HepG2 (cell line): ENCODE measurements at places on chromosomes 7 and 10. TPM values are rescaled to one million over a fixed set of nuclear protein-coding genes. Genes with fewer than 3 reads are reported as not detected.

- H3K27me3 ChIP-seq: no peaks in the 10 kb centered on the region; the same call in 1 of the 2 replicates
- no peak for DNase-seq
- no peaks in the 10 kb centered on the region for H3K4me1 ChIP-seq
- no peaks in the 10 kb centered on the region for H3K36me3 ChIP-seq
- H3K27ac ChIP-seq: no peak overlapping the region
Observed at GRCh38 chr7:45223728-45224630, 66.4 kb downstream of the RAMP3 start.

RBM20 gene
- 0.02 TPM in 1 of 2 replicates, not detected in the other for total RNA-seq

HGF gene
- total RNA-seq: not detected in 2 replicates

SRRM3 gene
- 0.11 and 0.13 TPM in 2 replicates for total RNA-seq

GRCh38 chr7:115128154-115128553 lies 206.3 kb downstream of the MDFIC start:
- H3K4me1 ChIP-seq: peaks cover 7% of the 10 kb centered on the region; the same call in 1 of the 2 replicates
- no peaks in the 10 kb centered on the region for H3K36me3 ChIP-seq
- H3K4me3 ChIP-seq: no peak overlapping the region
- DNase-seq: no peak

DNA sequence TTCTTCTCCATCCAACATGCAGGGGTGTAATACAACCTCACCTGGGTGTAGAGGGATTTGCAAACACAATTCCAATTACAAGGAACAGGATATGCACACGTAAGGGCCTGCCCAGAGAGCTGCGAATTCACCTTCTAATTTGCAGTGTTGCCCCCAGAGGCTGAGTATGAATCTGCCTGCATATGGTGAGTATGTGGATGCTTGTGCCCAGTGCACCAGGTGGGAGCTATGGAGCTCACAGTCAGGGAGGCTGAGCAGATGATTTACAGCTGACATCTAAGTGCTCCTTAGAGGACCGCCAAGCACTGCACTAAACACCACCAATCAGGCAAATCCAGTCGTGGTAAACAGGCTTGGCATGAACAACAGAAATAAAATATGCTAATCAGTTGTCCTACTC lies 132.0 kb downstream of the RELN start:
- no peaks in the 10 kb centered on the region for H3K27me3 ChIP-seq
- no peak overlapping the region for H3K27ac ChIP-seq
- no peaks in the 10 kb centered on the region for H3K4me1 ChIP-seq
- 0 out of 3 replicates have a peak, but pooled peaks cover 4% of the 10 kb centered on the region for H3K36me3 ChIP-seq
- H3K4me3 ChIP-seq: no peak overlapping the region
- DNase-seq: no peak

DNA sequence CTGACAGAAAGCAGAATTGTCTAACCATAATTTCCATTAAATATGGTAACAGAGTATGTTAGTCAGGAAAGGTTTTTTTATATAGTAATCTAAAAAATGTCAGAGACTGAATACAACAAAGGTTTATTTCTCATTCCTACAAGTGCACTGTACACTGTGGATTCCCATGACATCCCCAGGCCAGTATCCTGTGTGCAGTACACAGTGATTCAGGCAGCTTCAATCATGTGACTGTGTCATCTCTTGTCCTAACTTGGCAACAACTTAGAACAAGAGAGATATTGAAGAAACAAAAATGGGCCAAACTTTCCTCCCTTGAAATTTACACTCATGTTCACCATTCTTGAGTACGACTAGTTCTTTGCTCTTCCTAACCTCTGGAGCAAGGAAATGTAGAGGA lies 189.8 kb upstream of the SEMA3A start:
- H3K4me1 ChIP-seq: no peaks in the 10 kb centered on the region
- H3K36me3 ChIP-seq: no peaks in the 10 kb centered on the region
- no peak overlapping the region for H3K27ac ChIP-seq
- H3K4me3 ChIP-seq: no peak overlapping the region
- H3K27me3 ChIP-seq: no peaks in the 10 kb centered on the region

ANKRD30A gene
- total RNA-seq: not detected in 2 replicates

- no peak overlapping the region for H3K27ac ChIP-seq
- no peaks in the 10 kb centered on the region for H3K27me3 ChIP-seq
- no peak overlapping the region for H3K4me3 ChIP-seq
- no peak for DNase-seq
Observed at GRCh38 chr10:17286562-17287550, 58.8 kb downstream of the VIM start.

DNA sequence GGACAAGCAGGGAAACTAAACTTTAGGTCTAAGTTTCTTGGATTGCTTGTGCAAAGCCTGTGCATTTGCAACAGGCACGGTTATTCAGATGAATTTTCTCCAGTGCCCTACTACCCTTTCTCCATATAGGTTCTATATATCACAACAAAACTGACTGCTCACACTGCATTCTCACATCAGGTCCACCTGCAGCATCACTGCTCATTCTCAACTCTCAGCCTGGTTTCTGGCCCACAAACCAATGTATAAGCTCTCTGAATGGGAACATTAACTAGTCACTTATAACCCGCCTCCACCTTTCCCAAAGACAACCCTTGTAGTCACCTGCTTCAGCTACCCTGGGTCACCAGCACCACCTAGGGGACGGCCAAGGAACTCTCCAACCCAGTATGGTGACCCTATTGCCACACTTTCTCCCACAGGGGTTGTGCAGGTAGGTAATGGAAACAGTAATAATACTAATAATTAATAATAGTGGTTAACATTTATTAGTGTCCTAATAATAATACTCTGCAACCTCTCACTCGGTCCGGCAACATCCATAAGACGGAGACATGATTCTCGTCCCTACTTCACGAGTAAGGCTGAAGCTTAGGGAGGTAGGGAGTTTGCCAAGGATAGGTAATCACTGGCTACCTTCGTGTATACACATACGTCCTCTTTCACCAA lies 97.3 kb downstream of the CLEC2L start:
- peaks cover 66% of the 10 kb centered on the region for H3K36me3 ChIP-seq
- no peaks in the 10 kb centered on the region for H3K27me3 ChIP-seq
- H3K4me1 ChIP-seq: no peaks in the 10 kb centered on the region
- no peak overlapping the region for H3K4me3 ChIP-seq
- H3K27ac ChIP-seq: no peak overlapping the region

C7orf57 gene
- total RNA-seq: not detected in 2 replicates

GBX1 gene
- not detected in 2 replicates for total RNA-seq

GRCh38 chr7:158316466-158317031 lies 271.1 kb downstream of the PTPRN2 start:
- H3K36me3 ChIP-seq: no peaks in the 10 kb centered on the region; the same call in 2 of the 3 replicates
- no peak for DNase-seq
- no peak overlapping the region for H3K4me3 ChIP-seq
- no peaks in the 10 kb centered on the region for H3K27me3 ChIP-seq
- no peaks in the 10 kb centered on the region for H3K4me1 ChIP-seq

- H3K4me3 ChIP-seq: no peak overlapping the region
- peaks cover 3% of the 10 kb centered on the region; the same call in 1 of the 2 replicates for H3K27me3 ChIP-seq
- DNase-seq: no peak
- H3K4me1 ChIP-seq: peaks cover 34% of the 10 kb centered on the region
Observed at GRCh38 chr7:157004521-157005455, 5.7 kb downstream of the MNX1 start.

ATOH7 gene
- 0.07 TPM in 1 of 2 replicates, not detected in the other for total RNA-seq
